ENCODE measurements at places on chromosomes 5 and 9.

DNA sequence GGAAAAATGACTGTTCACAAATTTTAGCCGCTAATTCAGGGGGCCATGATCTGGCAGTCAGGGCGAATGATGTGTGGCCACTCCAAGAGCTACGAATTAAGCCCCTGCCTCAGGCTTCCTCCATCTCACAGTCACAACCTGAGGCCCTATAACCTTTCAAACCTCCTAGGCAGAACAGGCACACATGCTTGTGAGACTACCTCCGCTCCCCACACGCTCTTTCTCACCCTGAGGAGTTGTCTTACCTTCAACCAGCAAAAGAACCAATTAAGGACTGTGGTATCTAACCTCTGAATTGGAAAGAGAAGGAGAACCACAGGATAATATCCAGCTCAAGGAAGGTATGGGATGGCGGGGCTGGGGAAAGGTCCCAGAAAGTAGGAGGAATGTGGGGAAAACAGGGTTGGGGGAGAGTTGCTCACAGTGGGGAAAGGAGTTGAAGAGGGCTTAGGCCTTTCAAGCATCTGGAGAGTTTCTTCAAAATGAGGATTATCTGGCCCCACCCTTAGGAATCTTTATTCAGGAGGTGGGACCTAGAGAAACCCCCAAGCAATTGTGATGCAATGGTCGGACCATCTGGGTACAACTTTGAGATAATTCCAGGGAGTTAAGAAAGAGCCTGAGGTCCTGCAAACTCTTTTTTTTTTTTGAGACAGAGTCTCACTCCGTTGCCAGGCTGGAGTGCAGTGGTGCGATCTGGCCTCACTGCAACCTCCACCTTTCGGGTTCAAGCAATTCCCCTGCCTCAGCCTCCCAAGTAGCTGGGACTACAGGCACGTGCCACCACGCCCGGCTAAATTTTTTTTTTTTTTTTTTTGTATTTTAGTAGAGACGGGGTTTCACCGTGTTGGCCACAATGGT, 5.5 kb downstream of the PCDH1 start:
- no peak for DNase-seq

DNA sequence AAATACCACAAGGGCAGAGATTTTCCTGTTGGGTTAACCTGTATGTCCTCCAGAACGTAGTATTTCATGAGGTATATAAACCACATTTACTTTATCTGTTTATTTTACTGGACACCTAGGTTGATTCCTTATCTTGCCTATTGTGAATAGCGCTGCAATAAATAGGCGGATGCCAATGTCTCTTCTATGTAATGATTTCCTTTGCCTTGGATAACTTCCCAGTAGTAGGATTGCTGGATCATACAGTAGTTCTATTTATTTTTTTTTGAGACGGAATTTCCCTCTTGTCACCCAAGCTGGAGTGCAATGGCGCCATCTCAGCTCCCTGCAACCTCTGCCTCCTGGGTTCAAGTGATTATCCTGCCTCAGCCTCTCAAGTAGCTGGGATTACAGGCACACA, 15.6 kb upstream of the TUT7 start:
- no peak for DNase-seq

DNA sequence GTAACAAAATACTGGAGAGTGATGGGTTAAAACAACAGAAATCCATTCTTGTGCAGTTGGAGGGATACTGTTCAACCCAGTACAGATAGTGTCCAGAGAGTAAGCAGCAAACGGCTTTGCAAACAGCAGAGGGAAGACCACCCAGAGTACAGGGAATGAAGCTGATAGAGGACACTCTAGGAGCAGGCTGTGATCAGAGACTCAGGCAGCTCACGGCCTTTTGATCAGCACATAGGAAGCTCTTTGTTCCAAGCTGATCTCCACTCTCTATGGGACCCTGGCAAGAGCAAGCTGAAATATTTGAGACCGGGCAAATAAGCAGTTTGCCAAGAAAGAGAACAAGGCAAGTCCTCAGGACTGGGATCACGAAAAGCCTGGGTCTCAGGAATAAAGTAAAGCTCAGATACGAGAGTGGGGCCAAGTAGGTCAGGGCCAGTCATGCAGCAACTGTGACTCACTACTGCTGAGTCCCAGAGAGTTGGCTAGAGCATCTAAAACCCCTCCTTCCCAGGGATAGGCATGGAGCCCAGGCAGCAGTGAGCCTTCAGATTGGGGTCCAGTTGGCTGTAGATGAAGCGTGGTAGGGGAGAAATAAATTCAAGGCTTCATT, 52.4 kb downstream of the MELK start:
- DNase-seq: no peak

DNA sequence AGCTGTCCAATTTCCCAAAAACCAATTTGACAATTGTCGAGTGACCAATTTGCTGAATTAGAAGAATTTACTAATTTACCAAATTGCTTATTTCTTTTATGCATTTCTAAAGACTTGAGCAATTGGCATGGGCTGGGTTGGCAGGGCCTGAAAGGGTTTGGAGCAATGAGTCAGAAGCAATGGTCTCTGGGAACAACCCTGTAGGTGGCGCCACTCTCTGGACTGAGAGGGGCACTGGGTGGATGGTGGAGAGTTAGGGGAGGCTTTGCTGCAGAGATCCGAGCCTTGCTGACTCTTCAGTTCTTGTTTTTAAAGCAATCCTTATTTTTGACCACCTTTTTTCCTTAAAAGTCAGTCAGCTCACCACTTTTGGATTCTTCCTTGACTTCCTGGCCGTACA, 71.5 kb upstream of the RPS23 start:
- peak; percentile 5 for DNase-seq

DNA sequence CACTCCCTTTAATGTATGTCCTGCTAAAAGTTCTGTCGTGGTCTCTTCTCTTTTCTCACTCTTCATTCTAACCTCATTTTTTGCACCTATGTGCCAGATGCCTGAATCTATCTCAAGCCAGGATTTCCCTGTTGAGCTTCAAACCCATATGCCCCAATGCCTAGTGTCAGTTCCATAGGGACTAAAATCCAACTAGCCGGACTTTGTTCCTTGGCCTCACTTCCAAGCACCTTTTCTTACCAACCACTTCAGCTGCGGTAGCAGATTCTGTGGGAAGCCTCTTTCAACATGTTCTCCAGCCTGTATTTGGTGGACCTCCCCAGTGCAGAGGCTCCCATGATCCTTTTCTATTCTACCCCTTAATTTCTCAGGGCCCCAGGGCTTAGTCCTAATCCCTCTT, 17.5 kb downstream of the C9orf57 start:
- no peak for DNase-seq

DNA sequence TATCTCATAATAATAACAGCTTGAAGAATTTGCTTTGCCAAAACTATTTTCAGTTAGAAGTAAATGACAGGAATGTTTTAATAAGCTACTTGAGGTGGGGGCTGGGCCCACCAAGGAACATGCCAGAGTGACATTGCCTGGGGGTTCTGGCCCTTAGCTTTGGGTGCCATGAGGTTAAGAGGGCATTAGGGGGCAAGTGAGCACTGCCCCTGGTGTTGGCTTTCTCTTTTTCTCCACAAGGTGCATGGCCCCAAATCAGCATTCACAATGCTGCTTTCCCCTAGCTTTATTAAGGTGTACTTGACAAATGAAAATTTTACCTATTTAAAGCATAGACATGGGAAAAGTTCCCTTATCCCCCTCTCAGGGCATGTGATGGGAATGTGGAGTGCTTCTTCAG, 305.4 kb downstream of the TENT4A start:
- DNase-seq: no peak

All from activated T-helper 9 cell treated with anti-CD3 and anti-CD28 coated beads, Interleukin-2, amount 50 U/mL, for 16 hours (primary cell).